HT-29 (cell line): ENCODE measurements at places on chromosomes 4 and X. TPM values are rescaled to one million over a fixed set of nuclear protein-coding genes. Genes with fewer than 3 reads are reported as not detected.

GLUD2 gene
- total RNA-seq: 0.23 and 0.31 TPM in 2 replicates

DNA sequence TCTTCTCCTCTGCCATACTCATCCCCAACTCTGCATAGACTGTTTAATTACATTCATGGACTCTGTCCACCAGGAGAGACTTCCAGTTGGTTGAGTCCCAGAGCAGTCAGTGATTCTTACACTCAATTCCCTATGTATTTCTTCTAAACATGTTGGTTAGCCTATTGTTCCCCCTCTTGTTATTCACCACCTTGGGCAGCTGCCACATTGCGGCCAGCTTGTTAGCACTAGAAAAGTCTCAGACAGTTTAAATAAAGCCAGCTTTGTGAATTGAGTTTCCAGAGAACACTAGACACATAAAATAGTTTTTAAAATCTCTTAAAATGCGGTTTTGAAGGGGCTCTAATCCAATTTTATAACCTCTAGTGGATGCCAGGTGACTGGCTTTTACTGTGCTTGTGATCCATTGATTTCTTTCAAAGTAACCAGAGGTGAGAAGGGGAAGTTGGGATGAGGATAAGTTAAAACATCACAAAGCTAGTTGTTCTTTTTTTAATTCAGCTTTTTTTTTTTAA is 827.7 kb downstream of the FSTL5 start:
- no peak for DNase-seq

FMR1 gene
- total RNA-seq: 24.8 and 29.6 TPM in 2 replicates

ADAM29 gene
- not detected in 2 replicates for total RNA-seq

DNA sequence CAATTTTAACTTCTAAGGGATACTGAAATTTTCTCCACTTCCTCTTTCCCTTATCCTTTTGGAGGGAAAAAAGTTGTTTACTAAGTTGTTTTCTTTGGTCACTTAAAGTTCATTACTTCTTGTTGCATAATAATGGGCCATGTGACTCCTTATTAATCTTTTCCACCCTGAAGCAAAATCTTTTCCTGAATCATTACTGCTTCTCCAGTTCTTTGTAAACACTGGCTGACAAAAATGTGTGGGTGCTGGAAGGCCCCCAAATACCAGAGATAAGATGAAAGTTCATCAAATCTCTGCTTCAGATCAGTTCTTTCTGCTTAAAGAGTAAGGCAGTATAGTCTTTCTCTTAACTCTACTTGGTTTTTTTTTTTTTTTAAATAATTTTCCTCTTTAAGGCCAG is 108.9 kb upstream of the NHS start:
- no peak for DNase-seq

DNA sequence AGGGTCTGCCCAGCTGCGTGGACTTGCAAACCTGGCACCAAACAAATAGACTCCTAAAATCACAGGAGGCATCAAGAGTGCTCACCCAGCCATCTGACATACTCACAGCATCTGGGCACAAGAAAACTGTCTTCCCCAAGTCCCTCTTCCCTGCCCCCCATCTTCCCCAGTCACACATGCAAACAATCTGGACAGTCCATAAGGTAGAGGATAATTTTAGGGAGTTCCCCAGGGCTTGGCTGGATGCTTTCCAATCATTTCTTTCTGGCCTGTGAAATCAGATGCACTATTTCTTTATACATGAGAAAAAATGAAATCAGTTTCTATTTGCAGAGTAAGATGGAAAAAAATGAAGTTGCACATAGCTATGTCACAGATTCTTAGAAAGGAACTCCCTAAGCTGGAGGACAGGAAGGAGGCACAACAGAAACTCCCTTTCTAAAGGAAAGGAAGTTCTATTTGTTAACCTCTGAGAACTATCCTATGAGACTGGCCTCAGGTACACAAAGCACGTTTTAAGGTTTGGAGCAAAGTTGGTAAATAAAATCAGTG is 342.3 kb downstream of the HNRNPD start:
- no peak for DNase-seq

DNA sequence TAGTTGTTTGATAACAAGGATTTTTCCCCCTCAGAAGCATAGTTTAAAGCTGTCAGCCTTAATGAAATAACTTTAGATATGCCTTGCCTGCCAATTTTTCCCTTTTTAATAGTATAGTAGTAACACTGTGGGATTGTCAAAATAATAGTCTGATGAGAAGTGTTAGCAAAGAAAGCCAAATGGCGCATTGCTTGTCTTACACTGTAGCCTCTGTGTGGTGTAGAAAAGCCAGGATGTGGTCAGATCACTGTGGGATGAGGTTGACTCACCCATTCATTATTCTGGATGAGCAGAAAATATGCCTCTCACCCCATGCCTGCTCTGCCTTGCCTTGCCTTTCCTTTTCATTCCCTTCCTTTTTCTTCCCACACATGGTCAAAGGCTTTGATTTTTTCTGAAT is 257.8 kb upstream of the NRK start:
- no peak for DNase-seq

- DNase-seq: no peak
Observed at GRCh38 chr4:105369988-105370387, 103.9 kb downstream of the PPA2 start.

- DNase-seq: no peak
Observed at GRCh38 chr4:5465956-5466355, 242.4 kb downstream of the EVC2 start.

DNA sequence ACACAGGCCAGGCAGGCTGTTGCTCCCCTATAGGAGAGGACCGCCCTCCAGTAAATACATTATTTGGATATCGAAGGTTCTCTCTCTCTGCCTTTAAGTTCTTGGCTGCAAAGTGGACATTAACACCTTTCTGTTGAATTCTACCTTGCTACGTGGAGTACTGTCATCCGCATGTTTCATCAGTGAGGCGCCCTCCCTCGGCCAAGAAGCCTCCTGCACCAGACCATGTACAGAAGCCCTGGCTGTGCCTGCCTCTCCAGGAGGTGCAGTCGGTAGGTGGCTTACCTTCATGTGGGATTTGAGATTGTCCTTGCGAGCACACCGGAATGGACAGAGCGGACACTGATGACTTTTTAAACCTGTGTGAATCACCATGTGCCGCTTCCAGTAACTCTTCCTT is 46.7 kb downstream of the ZNF827 start:
- DNase-seq: no peak
